Omental fat pad (tissue), 4 donors: ENCODE measurements at places on chromosomes 7 and 10. TPM values are rescaled to one million over a fixed set of nuclear protein-coding genes. Genes with fewer than 3 reads are reported as not detected.

DNA sequence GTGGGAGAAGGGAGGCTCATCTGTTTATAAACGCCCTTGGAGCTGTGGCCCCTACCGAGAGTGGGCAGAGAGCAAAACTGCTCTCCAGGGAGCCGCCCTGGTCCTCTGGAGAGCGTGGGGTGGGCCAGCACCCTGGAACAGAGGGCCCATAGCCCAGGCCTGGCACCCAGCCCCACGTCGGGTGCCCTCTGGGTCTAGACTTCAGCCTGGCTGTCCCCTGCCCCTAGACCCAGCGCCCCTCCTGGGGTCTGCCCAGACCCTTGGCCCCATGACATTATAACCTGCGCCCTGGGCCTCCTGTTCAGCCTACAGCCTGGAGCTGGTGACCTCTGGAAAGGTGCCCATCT lies 24.7 kb downstream of the GET4 start:
- DNase-seq: no peak

- DNase-seq: no peak
Measured at GRCh38 chr7:7329326-7329725, 147.0 kb downstream of the C1GALT1 start.

The PRR15 gene
- total RNA-seq: 2.8 TPM

GRCh38 chr7:137953043-137953664 lies 48.7 kb downstream of the CREB3L2 start:
- no peak for DNase-seq

The CCDC186 gene
- 18.2 TPM for total RNA-seq

DNA sequence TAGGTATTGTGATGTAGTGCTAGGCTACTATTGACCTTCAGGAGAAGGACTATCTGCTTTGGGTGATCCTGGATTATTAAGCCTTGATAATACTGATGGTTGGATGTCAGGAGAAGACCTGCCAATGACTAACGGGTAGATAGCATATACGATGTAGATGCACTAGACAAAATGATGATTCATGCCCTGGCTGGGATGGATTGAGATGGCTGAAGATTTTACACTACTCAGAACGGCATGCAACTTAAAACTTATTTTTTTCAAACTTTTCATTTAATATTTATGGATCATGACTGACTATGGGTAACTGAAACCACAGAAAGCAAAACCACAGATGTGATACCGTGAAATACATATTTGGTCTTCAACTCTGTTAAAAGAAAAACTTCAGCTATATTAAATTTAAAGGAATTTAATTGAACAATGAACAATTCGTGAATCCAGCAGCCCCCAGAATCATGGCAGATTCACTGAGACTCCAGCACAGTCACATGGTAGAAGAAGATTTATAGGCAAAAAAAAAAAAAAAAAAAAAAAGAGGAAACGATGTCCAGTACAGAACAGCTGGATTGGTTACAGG lies 124.6 kb upstream of the CDK13 start:
- DNase-seq: no peak

GRCh38 chr7:142313528-142313927 lies 55.7 kb upstream of the PRSS58 start:
- no peak for DNase-seq

The MBLAC1 gene
- 1.3 TPM for total RNA-seq

The KCP gene
- total RNA-seq: 0.46 TPM

DNA sequence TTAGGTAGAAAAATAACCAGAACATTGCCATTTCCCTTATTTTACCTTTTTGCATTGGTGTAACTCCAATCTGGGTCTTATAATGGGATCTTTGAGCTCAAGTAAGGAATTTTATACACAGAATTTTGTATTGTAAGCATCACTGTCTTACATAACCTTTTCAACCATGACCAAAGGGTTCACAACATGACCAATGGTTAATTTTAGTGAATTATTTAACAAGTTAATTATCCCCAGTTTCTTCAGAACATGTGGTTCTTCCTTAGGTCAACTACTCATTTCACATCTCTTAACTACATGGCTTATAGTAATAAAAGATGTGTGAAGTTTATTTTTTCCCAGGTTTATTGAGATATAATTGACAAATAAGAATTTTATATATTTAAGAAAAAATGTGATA lies 74.2 kb upstream of the RHOBTB1 start:
- DNase-seq: no peak

The SMARCD3 gene
- total RNA-seq: 19.7 TPM

The CYP3A4 gene
- 0.60 TPM for total RNA-seq

DNA sequence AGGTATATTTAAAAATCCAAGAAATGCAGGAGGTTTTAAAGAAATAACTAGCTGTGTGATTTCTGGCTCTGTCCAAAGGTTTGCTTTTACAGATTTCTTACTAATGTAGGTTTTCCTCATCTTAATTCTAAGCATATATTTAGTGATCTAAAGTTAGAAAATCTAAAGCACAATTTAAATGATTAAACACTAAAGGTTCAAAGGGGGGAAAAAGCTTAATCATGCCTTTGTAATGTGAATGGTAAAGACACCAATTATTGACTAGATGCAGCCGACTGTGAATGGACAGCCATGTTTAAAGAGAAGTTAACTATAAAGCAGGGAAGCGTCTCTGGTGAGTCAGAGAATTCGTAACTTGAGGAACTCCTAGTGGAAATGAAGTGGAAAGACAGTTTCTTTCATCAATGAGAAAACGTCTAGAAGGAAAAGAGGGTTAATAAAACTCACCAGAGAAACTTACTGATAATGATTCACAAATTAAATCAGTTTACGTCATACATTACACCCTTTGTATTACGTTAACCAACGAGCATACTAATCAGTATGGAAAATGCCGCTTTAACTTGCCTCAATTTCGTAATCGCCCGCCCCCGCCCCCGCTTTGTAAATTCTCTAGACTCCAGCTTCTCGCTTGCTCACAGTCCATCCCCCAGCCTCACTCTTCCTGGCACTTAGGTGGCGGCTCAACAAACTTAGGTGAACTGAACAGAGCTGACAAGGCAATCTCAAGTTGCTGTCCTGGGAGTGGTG lies 1.1 kb upstream of the HBP1 start:
- DNase-seq: peak; percentile 54

- no peak for DNase-seq
Measured at GRCh38 chr10:119246862-119247549, 39.6 kb downstream of the GRK5 start.

DNA sequence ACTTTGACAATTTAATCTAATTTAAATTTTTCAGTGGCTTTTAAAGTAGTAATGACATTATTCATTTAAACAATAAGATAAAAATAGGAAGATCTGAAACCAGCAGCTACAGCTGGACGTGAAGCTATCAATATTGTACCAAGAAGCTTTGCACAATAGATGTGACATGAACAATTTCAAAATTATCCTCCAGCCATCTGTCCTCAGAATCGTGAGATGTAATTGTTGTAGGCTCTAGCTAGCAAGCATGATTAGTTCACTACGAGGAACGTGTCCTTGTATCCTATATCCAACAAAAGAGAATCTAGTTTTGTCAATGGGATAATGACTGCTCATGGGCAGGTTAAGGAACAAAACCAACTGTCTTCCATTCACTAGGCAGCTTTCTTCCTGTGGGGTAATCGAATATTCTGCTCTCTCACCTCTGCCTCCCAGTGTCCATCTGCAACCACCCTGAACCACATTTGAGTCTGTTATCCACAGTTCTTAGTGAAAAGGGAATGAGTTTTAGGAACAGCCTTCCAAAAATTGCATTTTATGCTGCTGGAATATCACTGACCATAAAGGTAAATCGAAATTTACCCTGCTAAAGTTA lies 247.3 kb downstream of the PARD3 start:
- DNase-seq: no peak

DNA sequence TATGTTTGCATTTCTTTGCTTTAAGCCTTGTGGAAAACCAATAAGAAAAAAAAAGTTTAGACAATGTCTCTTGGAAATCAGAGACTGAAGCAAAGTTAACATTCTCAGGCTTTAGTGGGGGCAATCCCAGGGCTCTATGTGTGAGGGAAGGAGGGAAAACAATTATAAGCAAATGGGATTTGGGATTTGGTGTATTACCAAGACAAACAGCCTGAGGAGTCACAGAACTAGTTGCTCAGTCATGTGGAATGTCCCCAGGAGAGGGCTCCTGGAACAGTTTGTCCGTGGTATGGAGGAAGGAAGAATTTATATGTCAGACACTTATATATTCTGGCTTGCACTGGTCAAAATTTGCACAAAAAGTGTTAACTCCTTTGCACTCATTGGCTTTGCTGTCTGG lies 562.9 kb upstream of the TPK1 start:
- no peak for DNase-seq

GRCh38 chr7:115763347-115763746 lies 267.2 kb downstream of the TFEC start:
- no peak for DNase-seq

GRCh38 chr10:77179015-77179695 lies 458.5 kb downstream of the KCNMA1 start:
- no peak for DNase-seq
